ENCODE measurements at places on chromosomes 3 and 15.

GRCh38 chr15:47206358-47206978 is 510.8 kb upstream of the SEMA6D start:
- DNase-seq = no peak

DNA sequence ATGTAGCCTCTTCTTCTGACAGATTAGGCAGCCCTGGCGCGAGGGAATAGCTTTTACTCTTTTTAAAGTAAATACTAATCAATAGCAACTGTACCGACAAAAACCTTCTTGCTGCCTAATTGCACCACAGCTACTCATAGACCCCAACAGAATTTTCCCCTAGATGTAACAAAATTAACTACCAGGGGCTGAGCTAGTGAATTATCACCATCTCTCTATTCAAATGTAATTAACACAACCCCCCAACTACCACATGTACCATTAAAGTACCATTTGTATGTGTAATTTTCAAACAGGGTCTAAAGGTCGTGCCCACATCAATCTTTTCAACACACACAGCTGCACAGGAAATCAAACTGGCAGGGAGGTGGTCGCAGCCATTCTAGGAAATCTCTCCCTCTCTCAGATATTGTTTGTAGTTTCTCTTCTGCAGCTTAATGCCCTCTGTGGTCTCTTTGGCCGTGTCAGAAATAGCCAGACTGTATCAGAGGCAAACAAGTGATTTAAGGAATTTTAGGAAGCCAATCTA is 322.9 kb downstream of the RORA start:
- DNase-seq = no peak

DNA sequence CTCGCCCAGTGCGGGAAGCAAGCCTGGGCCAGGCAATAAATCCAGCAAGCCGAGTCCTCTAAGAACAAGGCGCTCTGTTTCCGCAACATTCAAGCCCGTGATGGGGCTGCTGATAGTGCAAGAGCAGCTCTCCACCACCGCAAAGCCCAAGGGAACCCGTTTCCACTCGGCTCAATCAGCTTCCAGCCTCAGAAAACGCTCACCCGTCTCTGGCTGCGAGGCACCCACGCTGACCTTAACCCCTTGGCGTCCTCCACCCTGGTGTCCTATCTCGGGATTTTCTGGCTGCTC is 17.8 kb downstream of the SPATA12 start:
- no peak for DNase-seq

DNA sequence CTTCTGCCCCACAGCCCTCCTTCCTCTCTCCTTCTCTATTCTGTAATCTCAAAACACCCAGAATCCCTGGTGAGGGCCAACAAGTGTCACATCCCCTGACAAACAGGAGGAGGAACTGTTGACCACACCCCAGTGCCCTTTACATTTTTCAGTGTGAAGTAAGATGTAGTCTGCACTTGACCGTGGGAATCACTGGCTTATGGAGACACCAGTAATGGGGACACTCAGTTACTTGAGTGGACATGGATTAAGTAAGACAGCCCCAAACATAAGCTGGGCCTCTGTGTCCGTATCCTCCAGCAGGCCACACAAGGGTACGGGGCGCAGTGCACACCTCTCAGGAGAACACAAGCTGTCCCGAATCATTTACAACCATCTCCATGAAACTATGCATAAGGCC is 28.4 kb upstream of the LIMD1 start:
- DNase-seq = no peak

DNA sequence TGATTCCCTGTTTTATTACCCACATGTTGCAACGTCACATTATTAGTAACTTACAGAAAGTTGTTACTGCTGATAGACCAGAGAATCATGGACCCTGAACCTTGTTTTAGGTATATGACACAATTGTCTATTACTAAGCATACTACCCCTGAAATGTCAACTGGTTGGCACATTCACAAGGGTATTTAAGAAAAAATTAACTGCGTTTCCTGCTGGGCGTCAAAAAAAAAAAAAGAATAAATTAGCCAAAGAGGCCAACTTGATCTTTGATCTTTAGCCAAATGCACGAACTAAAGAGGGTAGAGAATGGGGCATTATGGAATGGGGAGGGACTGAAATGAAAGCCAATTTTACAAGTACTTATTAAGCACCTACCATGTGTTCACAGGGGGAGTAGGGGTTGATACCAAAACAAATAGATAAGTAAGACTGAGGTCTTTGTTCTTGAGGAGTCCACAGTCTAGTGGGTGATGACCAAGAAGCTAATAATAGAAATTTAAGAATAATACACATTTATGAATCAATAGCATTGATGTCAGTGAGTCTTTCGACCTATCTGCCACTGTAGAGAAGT is 17.8 kb upstream of the MUC13 start:
- DNase-seq = no peak

DNA sequence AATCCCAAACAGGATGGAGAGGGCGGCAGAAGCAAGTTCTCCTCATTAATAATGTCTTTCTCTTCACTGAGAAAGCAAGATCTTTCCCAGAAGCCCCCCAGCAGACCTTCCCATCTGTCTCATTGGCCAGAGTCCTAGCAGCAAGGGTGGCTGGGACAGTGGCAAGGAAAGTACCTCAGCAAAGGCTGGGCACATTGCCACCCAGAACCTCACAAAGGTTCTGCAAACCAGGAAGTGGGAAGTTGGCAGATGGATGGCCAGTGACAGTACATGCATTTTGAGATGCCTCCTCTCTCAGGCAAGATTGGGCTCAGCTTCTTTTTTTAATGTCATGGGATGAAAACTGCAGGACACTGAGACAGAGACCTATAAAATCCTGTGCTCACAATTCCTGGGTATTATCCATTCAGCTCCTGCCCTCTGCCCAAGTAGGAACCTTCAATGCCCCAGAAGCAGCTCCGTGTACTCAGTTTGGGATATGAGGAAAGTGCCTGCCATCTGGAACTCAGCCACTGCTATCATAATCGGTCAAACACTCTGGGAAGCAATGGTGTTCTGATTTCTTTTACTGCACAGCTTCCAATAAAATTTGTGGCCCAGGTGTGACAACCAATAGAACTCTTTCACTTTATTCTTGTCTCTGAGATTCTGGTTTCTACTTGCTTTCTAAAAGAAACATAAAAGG is 25.5 kb downstream of the DPH3 start:
- DNase-seq = no peak

All from cortex of kidney (tissue), 1 donor.